ENCODE measurements at places on chromosomes 1 and 21.

DNA sequence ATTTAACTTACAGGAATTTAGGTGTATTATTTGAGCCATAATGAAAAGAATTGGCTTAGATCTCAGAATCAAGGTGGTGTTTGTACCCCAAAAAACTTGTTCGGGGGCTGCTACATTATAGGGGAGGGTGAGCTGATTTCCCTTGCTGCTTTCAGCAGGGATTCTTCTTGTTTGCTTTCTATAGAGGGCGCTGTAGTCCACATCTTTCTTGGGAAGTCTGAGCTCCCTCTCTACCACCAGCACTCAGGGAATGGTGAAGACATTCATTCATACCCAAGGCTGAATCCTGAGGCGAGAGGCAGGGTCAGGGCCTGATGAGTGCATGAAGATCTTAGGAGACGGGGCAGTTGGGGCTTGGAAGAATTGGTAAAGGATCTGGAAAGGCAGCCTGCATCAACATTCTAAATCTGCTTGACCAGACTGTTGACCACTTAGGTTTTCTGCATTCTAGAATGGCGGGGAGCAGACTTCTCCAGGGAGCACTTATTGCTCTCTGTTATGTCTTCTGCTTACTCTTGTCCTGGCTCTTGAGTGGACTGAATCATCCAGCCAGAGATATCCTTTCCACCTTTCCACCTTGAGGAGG, 18.9 kb downstream of the SPATA46 start:
- no peak for DNase-seq

- DNase-seq: no peak
Measured at GRCh38 chr1:185104083-185104482, 52.7 kb downstream of the TRMT1L start.

DNA sequence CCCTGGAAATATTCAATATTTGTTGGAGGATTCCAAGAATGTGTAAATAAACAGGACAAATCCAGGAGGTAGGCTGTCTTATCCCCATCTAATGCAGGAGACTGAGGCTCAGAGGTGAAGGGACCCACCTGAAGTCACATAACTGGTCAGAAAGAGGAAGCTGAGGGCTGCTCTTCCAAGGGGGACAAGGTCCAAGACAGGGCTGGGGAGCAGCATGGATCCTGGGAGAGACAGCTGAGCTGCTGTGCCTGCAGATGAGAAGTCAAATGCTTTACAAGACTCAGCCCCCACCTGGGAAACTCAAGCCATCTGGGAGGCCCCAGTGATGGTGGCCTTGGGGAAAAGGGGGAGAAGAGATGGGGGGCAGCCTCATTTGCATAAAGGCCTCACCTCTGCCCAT, 224.4 kb downstream of the PTPRU start:
- no peak for DNase-seq

- no peak for DNase-seq
Measured at GRCh38 chr1:210516092-210516656, 187.5 kb downstream of the HHAT start.

DNA sequence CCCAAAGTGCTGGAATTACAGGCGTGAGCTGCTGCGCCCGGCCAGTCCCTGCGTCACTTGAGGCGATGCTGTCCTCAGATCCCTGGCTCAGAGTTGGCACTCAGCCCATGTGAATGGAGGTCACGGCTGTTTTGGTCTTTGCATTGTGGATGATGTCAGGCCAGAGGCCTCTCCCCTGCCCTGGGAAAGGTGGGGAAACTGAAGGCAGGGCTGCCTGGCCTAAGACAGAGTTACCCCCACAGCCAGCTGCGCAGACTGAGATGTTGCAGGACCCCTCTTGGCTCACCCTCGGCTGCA, 821 bp downstream of the MASP2 start:
- no peak for DNase-seq

GRCh38 chr1:215407575-215407974, 159.5 kb upstream of the KCTD3 start:
- DNase-seq: no peak

DNA sequence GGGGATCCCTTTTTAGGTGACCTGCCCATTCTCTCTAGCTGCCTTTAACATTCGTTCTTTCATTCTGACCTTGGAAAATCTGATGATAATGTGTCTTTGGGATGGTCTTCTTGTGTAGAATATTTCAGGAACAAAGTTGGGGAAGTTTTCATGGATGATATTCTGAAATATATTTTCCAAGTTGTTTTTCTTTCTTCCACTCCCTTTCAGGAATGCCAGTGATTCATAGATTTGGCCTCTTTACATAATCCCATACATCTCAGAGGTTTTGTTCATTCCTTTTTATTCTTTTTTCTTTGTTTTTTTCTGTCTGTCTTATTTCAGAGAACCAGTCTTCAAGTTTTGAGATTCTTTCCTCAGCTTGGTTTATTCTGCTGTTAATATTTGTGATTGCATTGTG, 13.9 kb upstream of the SCMH1 start:
- DNase-seq: no peak

DNA sequence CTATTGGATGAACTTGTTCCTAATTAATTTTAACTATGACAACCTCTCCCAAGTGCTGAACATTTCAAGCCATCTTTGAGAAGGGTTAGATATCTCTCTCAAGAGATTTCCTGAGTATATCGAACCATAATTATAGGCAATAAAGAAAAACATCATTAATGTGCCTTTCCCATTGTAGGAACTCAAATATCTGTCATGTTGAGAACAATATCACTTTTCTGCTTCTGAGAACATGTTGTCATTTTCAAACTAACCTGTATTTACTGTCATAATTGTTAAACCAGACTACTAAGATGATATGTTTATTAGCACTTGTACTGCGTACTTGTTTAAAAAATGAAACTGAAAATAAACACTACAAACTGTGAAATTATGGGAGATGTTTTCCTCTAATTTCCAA, 4.3 kb downstream of the EPS15 start:
- DNase-seq: no peak

- no peak for DNase-seq
Measured at GRCh38 chr1:23019863-23020625, 776 bp downstream of the KDM1A start.

DNA sequence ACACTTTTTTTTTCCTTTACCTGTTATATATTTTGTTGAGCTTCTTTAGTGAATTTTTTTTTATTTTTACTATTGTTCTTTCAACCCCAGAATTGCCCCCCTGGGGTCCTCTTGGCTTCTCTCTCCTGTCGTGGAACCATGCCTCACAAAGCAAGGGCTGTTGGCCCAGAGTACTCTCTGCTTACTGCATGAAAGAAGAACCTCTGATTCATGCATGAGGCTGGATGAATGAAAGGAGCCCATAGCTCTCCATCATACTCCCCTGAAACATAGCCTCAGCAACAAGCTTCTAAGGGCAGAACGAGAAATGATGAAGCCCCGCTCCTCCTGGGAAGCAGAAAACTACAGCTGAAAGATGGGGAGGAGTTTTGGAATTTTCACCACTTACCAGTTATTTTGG, 1441.0 kb downstream of the BRINP3 start:
- DNase-seq: no peak

- DNase-seq: no peak
Measured at GRCh38 chr1:24175033-24175755, 11.9 kb downstream of the IFNLR1 start.

DNA sequence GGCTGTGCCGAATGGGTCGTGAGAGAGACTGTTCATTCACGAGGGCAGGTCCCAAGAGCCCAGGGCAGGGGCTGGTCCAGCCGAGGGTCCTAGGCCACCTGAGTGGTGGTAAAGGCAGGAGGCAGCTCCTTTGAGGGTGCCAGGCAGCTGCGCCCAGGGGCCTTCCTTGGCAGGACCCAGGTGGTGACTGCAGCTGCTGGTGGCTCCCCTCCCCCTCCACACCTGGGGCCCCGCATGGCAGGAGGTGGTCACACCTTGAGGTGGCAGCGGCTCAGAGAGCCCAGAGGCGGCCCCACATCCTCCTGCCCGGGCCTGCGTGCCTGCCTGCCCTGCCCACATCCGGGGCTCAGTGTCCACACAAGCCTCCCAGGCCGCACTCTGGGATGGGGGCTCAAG, 9.8 kb upstream of the PLCH2 start:
- no peak for DNase-seq

DNA sequence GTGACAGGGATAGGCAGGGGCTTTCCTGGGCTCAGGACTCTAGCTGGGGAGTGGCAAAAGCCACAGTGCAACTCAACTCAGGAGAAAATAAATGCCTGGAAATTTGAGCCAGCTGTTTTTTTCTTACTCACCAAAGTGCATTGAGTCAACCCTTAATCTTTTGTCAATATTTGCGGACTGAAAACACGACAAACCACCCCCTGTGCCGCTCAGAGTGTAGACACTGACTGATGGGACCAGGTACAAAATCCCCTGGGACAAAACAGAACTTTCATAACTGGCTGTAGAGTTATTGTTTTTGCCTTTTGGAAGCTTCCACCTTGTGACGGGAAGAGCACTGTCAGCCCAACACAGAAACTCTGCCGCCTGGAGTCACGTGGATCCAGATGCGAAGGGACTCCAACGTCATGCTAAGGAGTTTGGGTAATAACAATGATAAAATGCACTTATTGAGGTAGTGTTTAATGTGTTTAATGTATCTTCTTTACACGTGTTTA, 164.6 kb downstream of the PLPP3 start:
- no peak for DNase-seq
